ENCODE measurements at places on chromosomes 12 and 14. TPM values are rescaled to one million over a fixed set of nuclear protein-coding genes. Genes with fewer than 3 reads are reported as not detected.

ZBTB1 gene
- 34.8 TPM for total RNA-seq

TAS2R19 gene
- total RNA-seq: 3.6 TPM

IRAK3 gene
- total RNA-seq: 7.8 TPM

PDE3A gene
- 11.3 TPM for total RNA-seq

CYP46A1 gene
- 2.3 TPM for total RNA-seq

ADSS1 gene
- total RNA-seq: 42.3 TPM
